DMS53 (cell line): ENCODE measurements at places on chromosomes 3 and 15.

DNA sequence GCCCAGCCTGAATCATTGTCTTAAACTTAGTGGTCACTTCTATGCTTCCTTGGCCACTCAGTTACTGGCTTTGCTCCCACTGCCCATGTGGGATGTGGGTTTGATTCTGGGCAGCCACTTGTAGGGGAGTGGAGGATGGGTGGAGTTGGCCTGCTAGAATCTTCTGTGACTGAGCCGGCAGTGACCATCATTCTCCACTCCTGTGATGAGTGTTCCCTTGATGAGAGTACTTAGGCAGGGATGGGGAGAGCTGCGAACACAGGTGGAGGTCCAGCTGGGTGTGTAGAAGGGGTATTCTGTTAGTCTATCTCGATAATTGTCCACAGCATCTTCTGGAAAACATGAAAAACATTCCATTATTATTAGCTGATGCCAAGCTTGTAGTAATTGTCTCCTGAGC lies 8.0 kb downstream of the TM6SF1 start:
- DNase-seq: no peak

- DNase-seq: peak; percentile 16
Measured at GRCh38 chr3:115470254-115470653, 153.1 kb upstream of the GAP43 start.

GRCh38 chr3:138043266-138044029 lies 33.5 kb downstream of the CLDN18 start:
- no peak for DNase-seq

DNA sequence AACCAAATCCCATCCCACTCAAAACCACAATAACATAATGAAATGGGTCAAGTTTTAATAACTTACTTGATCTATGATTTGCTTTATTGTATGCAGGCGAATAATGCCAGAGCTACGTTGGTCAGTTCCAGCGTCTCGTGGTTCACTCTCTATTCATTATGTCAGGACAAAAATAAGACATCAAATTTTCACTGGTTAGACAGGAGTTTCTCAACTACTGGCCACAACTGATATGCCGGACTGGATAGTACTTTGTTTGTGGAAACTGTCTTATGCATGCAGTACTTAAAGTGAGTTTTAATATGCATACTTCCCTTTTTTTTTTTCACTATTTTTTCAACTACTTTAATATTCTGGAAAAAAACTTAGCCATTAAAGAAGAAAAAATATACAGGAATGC lies 94.4 kb downstream of the TJP1 start:
- DNase-seq: no peak

GRCh38 chr3:132596816-132597433 lies at the start of gene ACKR4:
Gene ACKR4, plus strand, starts transcription at chr3:132597270. Its CDS starts 3,128 bp downstream, at chr3:132600398.
- DNase-seq: no peak

- DNase-seq: no peak
Measured at GRCh38 chr3:179953993-179954870, 82.5 kb downstream of the PEX5L start.

DNA sequence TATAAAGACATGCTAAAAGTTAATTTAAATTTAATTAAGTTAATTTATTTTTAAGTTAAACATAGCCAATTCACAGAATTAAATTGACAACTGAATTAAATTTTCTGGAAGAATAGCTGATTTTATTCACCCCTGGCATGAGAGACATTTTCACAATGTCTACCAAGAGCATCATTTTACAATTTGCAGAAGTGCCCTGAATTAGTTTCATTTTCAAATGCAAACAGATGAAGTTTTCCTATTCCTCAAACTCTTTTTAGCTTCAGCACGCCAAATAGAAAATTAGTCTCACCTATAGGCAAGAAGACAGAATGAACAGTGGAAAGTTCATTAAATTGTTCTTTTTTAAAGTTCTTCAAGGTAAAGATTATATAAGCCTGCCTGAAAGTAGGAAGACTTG lies 259.3 kb downstream of the ZBBX start:
- no peak for DNase-seq

DNA sequence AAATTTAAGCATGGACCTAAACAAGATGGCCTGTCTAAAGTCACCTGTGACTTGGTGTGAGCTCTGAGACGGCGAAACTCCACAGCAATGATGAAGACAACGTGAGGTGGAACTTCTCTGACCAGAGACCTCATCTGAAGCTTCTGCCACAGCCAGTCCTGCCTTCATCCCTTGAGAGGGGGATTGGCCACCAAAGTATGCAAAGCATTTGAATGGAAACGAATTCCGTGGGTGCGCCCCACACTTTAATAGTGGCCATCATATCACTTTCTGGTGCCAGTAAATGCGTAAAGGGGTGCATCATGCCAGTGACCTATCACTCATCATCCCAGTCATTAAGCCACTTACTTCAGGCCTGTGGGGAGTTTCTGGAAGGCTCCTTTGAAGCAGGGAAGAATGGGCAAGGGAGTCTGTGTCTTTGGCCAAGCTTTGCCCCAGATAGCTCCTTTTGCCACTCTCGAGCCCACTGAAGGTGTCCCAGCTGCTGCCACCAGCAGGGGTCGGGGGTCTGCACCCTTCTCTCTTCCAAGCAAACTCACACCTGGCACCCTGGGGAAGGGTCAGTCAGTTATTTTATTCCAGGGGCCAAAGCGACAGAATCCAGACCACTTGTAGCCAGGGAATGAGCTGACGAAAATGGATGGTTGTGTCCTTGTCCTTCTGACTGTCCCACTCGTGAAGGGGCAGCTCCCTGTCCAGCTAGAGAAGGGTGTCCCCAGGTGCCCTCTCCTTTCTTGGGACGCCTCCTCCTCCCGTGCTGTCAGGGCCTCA lies 17.7 kb downstream of the MUC20 start:
- no peak for DNase-seq

- no peak for DNase-seq
Measured at GRCh38 chr3:149501524-149501923, 27.0 kb downstream of the TM4SF4 start.

DNA sequence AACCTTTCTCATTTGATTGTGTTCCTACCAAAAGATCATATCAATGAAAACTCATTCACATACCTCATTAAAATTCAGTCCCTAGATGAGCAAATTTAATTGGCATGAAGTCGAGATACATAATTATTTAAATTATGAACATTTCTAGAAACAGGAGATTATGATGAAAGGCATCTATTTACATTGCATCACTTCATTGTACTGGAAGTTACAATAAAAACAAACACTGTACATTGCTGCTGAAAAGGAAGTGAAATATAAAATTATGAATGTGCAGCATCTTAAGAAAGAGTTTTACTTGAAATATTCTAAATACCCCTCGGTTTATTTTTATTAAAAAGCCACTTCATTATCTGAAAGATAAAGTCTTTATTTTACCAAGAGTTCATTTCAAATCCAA lies 163.4 kb upstream of the ZNF385D start:
- DNase-seq: peak; percentile 2

DNA sequence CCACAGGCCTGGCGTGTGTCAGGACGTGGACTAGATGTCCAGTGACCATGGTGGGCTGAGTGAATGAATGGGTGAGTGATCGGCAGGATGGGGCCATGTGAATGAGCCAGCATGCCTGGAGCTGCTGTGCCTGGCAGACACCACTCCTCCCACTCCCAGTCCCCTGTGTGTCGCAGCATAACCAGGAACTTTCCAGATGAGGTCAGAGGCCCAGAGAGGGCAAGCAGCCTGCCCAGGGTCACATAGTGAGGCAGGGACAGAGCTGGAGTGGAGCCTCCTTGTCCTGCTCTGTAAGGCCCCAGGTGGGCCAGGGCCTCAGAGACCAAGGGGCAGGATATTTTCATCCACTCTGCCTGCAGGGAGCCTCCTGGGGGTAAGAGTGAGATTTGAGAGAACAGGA lies 6.4 kb downstream of the IQSEC1 start:
- no peak for DNase-seq

DNA sequence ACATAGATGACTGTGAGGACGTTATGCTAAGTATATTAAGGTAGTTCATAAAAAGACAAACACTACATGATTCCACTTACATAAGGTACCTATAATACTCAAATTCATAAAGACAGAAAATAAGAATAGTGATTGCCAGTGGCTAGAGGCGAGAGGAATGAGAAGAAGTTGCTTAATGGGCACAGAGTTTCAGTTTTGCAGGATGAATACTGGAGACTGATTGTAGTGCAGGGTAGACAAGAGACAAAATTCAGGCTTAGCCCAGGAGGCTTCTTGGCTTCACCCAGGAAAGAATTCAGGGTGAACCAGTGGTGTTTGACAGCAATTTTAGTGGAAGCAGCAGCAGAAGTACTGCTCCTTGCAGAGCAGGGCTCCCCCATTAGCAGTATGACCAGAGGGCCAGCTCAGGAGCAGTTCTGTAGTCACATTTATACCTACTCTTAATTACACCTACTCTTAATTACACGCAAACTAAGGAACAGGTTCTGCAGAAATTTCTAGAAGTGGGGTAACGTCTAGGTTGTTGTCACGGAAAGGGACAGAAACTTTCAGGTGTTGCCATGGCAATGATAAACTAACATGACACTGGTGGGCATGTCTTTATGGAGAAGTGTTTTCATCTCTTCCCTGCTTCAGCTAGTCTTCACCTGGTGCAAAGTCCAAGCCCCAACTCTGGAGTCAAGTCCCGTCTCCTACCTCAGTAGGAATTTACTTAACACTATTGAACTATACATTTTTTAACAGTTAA lies 55.2 kb downstream of the TBL1XR1 start:
- peak; percentile 31 for DNase-seq

GRCh38 chr15:25469377-25469776 lies 30.6 kb upstream of the UBE3A start:
- DNase-seq: no peak

DNA sequence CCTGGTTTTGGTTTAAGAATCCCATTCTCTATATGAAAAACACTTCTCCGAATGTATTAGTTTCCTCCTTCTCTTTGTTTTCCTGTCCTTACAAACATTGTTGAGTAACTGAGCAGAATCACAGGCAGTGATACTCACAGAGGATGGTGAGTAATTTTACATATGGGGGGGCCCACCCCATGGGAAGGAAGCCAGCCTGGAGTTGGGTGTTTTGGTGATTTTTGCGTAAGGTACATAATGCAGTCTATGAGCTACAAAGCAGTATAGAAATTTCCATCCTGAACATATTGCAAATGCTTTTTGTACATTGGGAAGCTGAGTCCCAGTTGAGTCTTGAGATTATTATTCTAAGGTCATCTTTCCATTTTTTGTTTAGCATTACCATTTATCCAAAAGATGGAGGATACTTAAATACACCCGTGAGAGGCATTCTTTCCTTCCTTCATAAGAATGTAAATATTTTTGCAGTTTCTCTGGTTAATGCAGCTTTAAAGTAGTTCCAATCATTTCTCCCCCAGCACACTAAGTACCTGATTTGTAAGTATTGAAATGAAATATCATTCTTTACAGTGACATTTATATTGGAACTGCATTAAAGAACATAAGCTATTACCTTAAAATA lies 476.8 kb downstream of the AGBL1 start:
- DNase-seq: no peak

DNA sequence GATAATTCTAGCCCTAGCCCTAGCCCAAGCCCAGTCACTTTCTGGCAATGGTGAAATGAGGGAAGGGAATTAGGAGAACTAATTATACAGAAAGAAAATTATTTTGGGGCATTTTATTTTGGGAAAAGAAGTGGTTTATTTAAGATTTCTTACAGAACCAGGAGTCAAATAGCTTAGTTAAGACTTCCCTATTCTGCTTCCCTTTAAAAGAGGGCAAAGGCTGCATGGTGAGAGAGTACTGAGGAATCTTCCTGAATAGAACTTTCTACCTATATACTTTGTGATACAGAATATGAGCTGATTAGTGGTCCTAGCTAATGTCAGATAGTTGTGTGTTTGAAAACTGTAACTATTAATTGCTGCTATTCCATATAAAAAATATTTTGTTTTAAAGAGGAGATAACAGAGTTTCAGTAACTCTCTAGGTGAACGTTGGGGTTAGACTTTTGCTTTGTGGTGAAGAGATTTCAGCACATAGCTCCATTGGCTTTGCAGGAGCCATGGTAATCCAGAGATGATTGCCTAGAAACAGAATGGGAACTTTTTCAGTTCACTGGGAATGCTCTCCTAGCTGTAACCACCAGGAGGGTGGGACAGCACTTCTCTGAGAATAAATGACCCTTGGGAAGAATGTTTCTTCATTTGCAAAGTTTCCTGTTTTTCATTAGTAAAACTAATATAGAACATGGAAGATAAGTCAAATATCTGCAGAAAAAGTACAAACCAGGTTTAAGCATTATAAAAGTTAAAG lies 5.3 kb upstream of the GCSAM start:
- no peak for DNase-seq

DNA sequence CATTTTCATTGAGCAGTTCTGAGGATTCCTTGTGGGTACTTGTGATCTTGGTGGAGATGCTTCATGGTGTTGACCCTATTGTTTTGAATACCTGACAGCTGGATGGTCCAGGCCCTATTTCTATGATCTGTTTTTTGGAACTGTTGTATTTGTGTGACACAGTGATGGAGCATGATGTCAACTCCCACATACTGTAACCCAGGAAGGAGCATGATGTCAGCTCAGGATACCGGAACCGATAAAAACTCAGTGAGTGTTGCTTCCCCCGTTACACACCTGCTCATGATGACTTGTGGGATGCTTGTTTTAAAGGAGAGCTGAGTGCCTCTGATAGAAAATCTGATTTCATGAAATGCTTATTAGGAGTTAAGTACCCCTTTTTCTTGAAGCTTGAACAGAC lies 45.1 kb downstream of the ZBTB38 start:
- no peak for DNase-seq

DNA sequence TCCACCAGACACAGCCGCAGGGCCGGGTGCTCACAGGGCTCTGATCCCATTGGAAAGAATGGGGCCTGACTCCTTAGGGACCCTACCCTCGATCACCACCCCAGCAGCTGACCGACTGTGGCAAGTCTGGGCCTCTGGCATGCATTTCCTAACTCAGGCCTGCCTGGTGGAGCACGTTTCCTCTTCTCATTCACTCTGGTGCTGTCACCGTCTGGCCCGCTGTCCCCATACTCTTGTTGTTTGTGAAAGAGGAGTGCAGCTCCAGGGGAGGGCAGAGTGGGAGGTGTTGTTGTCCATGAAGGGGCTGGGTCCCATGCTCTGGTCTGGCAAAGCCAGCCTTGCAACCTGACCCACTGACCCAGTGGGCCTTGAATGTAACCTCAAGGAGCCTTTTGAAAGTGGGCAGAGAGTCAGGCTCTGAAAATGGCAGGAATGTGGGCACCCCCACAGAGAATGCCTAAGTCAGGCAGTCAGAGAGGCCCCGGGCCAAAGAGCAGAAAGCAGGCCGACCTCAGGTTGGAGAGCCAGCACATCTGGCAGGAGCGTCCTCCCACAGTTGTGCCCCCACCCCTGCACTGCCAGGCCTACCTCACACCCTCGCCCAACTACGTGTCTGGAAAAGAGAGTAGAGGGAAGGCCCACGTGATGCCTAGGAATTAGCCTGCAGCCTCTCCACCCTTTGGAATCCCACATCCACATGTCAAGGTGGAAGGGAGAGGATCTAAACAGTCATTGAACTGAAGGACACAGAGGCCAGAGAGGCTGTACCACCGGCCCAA lies 10.9 kb downstream of the SEMA7A start:
- no peak for DNase-seq

DNA sequence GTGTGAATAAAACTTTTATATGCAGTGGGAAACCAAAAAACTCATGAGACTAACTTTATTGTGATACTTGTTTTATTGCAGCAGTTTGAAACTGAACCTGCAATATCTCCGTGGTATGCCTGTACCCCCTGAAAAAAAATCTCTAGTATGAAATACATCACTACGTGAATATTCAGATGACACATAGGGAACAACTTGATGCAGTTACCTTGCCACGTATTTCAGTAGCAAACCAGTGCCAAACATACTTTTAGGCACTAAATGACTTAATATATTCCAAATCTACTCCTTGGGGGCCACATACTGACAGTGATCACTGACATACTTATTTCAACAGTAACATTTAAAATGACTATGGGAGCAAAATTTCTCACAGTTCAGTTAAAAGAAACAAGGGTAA lies 13.8 kb downstream of the CRBN start:
- no peak for DNase-seq
